Activated T-helper 2 cell treated with anti-CD3 and anti-CD28 coated beads, Interferon-gamma antibody, Interleukin-2, Interleukin-4, amounts not matched to agents 10 μg/mL and 5 μg/mL and 100 μg/mL, durations not matched to agents 14 hours and 24 hours and 36 hours (primary cell): ENCODE measurements at places on chromosomes 6 and 20.

- no peak for DNase-seq
Measured at GRCh38 chr6:3195695-3196497, 31.6 kb downstream of the TUBB2B start.

DNA sequence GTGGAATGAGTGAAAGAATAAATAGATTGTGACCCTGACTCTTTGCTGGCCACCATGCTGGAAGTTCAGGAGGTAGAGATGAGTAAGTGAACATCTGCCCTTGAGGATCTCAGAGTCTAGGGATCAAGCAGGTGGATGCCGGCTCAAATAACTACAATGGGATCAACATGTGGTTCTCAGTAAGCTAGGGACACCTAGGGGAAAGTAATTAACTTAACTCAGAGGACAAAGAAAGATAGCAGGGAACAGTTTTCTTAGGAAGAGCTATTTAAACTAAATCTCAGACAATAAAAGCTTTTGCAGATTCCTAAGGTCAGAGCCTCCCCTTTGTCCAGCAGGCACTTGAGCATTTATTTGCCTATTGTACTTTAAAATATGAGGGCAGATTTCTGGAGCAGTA, 29.1 kb downstream of the SLC13A3 start:
- DNase-seq, result no peak

- no peak for DNase-seq
Measured at GRCh38 chr6:40583709-40584108, 3.5 kb downstream of the LRFN2 start.

- no peak for DNase-seq
Measured at GRCh38 chr6:105545228-105545920, 142.5 kb upstream of the PREP start.

GRCh38 chr6:37761554-37762271, 57.8 kb upstream of the ZFAND3 start:
- DNase-seq, result no peak
